Activated CD4-positive, alpha-beta T cell treated with anti-CD3 and anti-CD28 coated beads, Interleukin-2, amount 10 ng/mL, durations not matched to agents 7 days and 5 days (primary cell): ENCODE measurements at places on chromosomes 1 and 21. TPM values are rescaled to one million over a fixed set of nuclear protein-coding genes. Genes with fewer than 3 reads are reported as not detected.
A peak's percentile ranks its signal among the peaks of the same experiment; 100 is the strongest.

The NMNAT2 gene
- not detected for total RNA-seq

The PMVK gene
- 40.2 TPM for total RNA-seq

The IGSF21 gene
- total RNA-seq = not detected

The KANK4 gene
- total RNA-seq = not detected

The ANGPTL1 gene
- not detected for total RNA-seq

The PLXNA2 gene
- total RNA-seq = 1.2 TPM

The RNU11 gene
- total RNA-seq = not detected

DNA sequence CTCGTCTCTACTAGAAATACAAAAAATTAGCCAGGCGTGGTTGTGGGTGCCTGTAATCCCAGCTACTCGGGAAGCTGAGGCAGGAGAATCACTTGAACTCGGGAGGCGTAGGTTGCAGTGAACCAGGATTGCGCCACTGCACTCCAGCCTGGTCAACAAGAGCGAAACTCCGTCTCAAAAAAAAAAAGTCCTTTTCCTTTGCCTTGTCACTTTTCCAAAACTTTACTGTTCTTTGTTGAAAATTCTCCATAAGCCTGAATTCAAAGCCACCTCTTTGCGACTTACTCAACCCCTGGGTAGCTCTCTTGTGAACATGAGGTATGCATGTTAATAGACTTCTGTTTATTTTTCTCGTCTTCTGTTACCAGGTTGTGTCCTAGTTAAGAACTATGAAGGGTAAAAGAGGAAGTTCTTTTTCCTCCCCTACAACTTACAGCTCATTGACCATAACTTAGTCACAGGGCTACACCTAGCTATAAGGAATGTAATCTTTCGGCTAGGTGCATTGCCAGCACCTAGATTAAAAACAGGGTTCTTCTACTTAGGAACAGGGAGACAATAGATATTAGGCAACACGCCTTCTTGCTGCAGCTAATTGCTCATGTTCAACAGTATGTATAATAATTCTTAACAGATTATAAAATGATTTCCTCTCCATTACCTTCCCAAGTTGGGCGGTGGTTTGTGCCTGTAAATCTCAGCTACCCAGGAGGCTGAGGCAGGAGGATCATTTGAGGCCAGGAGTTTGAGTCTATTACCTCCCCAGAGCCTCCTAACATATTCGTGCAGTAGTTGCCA is 40.9 kb downstream of the PTAFR start:
- H3K4me3 ChIP-seq = no peak overlapping the region
- no peaks in the 10 kb centered on the region for H3K4me1 ChIP-seq
- H3K27me3 ChIP-seq = peaks cover 67% of the 10 kb centered on the region
- DNase-seq = no peak
- no peaks in the 10 kb centered on the region for H3K36me3 ChIP-seq
- H3K27ac ChIP-seq = no peak overlapping the region

- no peak overlapping the region for H3K27ac ChIP-seq
- no peak overlapping the region for H3K4me3 ChIP-seq
- no peaks in the 10 kb centered on the region for H3K4me1 ChIP-seq
- DNase-seq = no peak
These were observed 73.1 kb upstream of the SCCPDH start for GRCh38 chr1:246651012-246651695.

DNA sequence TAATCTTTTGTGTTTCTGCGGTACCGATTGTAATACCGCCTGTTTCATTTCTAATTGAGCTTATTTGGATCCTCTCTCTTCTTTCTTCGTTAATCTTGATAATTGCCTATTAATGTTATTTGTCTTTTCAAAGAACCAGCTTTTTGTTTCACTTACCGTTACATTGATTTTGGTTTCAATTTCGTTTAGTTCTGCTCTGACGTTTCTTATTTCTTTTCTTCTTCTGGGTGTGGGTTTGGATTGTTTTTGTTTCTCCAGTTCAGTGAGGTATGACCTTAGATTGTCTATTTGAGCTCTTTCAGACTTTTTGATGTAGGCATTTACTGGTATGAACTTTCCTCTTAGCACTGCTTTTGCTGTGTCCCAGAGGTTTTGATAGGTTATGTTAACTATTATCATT is 9.4 kb downstream of the OR2M2 start:
- no peak overlapping the region for H3K4me3 ChIP-seq
- no peak overlapping the region for H3K27ac ChIP-seq
- no peaks in the 10 kb centered on the region for H3K4me1 ChIP-seq

DNA sequence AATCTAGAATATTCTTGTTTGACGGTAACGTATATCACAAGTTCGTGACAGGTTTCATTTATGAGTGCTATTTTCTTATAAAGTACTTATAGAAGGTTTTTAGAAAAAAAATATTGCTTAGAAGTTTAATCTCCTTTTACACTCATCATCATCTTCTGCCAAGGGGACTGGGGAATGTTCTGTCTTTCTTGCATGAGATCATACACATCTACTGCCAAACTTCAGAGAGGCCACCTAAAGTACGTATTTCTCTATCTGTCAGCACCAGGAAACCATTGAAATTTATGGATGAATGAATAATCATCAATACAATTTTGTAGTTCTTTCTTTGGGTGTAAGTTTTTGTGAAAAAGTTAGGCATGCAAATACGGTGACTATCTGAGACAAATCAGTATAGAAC is 245.8 kb downstream of the SPATA17 start:
- DNase-seq = no peak
- no peaks in the 10 kb centered on the region for H3K27me3 ChIP-seq
- H3K27ac ChIP-seq = no peak overlapping the region

- H3K36me3 ChIP-seq = no peaks in the 10 kb centered on the region
- H3K4me3 ChIP-seq = no peak overlapping the region
- H3K27me3 ChIP-seq = peaks cover 2% of the 10 kb centered on the region
- no peak overlapping the region for H3K27ac ChIP-seq
- H3K4me1 ChIP-seq = no peaks in the 10 kb centered on the region
These were observed 78.9 kb upstream of the C1orf174 start for GRCh38 chr1:3978990-3979325.

GRCh38 chr1:179369751-179370341 is 4.1 kb downstream of the AXDND1 start:
- peaks cover 20% of the 10 kb centered on the region for H3K4me1 ChIP-seq
- H3K36me3 ChIP-seq = no peaks in the 10 kb centered on the region
- no peak overlapping the region for H3K4me3 ChIP-seq
- peaks cover 1% of the 10 kb centered on the region for H3K27me3 ChIP-seq
- peak; percentile 54 for DNase-seq

GRCh38 chr21:16891821-16892220 is 621.0 kb upstream of the CXADR start:
- no peak overlapping the region for H3K4me3 ChIP-seq
- H3K27me3 ChIP-seq = no peaks in the 10 kb centered on the region
- no peak for DNase-seq

DNA sequence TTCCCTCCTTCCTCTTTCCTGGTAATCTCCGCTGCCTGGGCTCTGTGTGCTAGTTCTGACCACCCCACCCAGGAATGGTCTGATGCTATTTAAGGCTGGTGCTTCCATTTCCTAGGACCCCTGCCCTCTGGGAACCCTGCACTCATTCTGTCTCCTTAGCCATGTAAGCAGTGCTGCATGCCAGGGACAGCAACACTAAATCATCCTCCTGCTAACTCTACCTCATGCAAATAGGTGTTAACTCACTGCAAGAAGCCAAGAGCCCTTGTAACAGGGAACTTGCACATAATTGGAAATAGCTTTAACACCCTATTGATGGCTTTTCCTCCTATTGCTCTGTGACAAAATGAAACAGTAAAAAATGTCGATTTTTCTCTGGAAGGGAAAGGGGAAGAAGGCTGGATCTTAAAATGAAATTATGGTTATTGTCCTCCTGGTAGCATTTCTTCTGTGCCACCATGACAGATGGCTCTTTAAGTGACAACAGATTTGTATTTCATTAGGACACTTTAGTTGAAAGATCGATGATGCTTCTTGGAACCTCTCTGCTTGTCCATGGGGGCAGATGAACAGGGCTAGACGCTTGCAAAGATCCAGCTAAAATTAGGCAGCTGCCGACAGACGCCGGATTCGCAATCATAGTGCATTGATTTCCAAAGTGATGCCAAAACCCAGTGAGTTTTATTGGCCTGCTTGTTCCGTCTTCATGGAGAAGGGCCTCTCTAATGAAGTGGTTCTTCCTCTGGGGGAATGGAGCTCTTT is 551.7 kb downstream of the MATN1 start:
- no peaks in the 10 kb centered on the region for H3K4me1 ChIP-seq
- H3K36me3 ChIP-seq = no peaks in the 10 kb centered on the region
- DNase-seq = no peak
- peaks cover 19% of the 10 kb centered on the region for H3K27me3 ChIP-seq
- no peak overlapping the region for H3K27ac ChIP-seq

GRCh38 chr1:226425004-226425378 is 17.1 kb upstream of the PARP1 start:
- no peaks in the 10 kb centered on the region for H3K27me3 ChIP-seq
- no peak for DNase-seq
- H3K4me1 ChIP-seq = peaks cover 26% of the 10 kb centered on the region
- no peak overlapping the region for H3K4me3 ChIP-seq
- H3K36me3 ChIP-seq = no peaks in the 10 kb centered on the region

- H3K36me3 ChIP-seq = no peaks in the 10 kb centered on the region
- no peak overlapping the region for H3K4me3 ChIP-seq
- no peaks in the 10 kb centered on the region for H3K27me3 ChIP-seq
- no peak overlapping the region for H3K27ac ChIP-seq
- no peak for DNase-seq
These were observed 34.9 kb upstream of the SCYL3 start for GRCh38 chr1:169928438-169929209.

GRCh38 chr1:3005771-3006170 is 15.5 kb upstream of the ACTRT2 start:
- H3K27me3 ChIP-seq = no peaks in the 10 kb centered on the region
- H3K4me1 ChIP-seq = no peaks in the 10 kb centered on the region
- no peak overlapping the region for H3K4me3 ChIP-seq
- DNase-seq = no peak

GRCh38 chr21:32682696-32683474 is 44.9 kb downstream of the SYNJ1 start:
- H3K36me3 ChIP-seq = peaks cover 16% of the 10 kb centered on the region
- H3K4me3 ChIP-seq = no peak overlapping the region
- no peak for DNase-seq

GRCh38 chr1:159962176-159962575 is 8.1 kb upstream of the SLAMF9 start:
- DNase-seq = no peak
- no peak overlapping the region for H3K27ac ChIP-seq
- H3K36me3 ChIP-seq = no peaks in the 10 kb centered on the region

DNA sequence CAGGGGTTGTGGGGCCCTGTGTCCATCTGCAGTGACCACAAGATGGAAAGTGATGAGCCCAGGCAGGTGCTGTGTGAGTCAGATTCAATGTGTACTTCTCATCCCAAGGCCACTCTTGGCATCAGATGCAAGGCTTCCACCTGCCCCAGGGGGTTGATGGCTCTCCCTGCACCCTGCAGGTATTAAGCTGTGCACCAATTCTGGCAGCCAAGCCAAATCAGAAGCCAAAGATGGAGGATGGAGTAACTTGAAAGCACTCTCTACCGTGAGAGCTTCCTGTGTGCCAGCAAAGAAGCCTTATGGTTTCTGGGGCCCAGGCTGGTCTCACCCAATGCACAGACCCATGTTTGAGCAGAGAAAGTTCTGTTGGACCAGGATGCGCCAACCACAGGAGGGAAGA is 44.3 kb upstream of the TENT5C start:
- H3K27me3 ChIP-seq = peaks cover 10% of the 10 kb centered on the region
- DNase-seq = no peak
- no peak overlapping the region for H3K27ac ChIP-seq
- no peaks in the 10 kb centered on the region for H3K36me3 ChIP-seq
- H3K4me1 ChIP-seq = peaks cover 3% of the 10 kb centered on the region
- no peak overlapping the region for H3K4me3 ChIP-seq

- H3K4me1 ChIP-seq = no peaks in the 10 kb centered on the region
- peaks cover 35% of the 10 kb centered on the region for H3K27me3 ChIP-seq
- H3K4me3 ChIP-seq = no peak overlapping the region
- no peaks in the 10 kb centered on the region for H3K36me3 ChIP-seq
These were observed 3.9 kb upstream of the TMPRSS2 start for GRCh38 chr21:41511858-41512257.

GRCh38 chr21:43760391-43760958 is 15.6 kb downstream of the CSTB start:
- no peak overlapping the region for H3K27ac ChIP-seq
- no peak for DNase-seq
- no peaks in the 10 kb centered on the region for H3K4me1 ChIP-seq
- no peak overlapping the region for H3K4me3 ChIP-seq

DNA sequence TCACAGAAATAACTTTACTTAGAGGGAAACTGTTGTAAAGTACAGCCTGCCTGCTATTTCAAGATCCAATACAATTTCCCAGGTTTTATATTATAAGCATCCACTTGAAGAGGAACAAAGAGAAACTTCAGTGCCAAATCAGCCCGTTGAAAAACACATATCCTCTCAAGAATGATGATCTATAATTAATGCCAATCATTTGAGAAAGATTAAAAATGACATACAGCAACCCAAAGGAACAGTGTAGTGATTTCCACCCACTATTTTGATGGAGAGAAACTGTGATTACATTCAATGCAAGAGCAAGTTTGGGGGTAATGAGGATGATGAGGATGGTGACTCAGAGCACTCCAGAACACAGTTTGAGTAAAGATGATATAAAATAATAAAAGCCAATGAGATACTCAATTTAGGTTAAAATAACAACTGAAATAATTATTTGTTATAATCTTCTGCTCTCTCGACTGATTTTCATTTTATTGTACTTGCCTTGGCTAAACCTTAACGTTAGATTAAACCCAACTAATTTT is 715.5 kb downstream of the NCAM2 start:
- no peak for DNase-seq
- no peaks in the 10 kb centered on the region for H3K27me3 ChIP-seq
- H3K4me3 ChIP-seq = no peak overlapping the region

DNA sequence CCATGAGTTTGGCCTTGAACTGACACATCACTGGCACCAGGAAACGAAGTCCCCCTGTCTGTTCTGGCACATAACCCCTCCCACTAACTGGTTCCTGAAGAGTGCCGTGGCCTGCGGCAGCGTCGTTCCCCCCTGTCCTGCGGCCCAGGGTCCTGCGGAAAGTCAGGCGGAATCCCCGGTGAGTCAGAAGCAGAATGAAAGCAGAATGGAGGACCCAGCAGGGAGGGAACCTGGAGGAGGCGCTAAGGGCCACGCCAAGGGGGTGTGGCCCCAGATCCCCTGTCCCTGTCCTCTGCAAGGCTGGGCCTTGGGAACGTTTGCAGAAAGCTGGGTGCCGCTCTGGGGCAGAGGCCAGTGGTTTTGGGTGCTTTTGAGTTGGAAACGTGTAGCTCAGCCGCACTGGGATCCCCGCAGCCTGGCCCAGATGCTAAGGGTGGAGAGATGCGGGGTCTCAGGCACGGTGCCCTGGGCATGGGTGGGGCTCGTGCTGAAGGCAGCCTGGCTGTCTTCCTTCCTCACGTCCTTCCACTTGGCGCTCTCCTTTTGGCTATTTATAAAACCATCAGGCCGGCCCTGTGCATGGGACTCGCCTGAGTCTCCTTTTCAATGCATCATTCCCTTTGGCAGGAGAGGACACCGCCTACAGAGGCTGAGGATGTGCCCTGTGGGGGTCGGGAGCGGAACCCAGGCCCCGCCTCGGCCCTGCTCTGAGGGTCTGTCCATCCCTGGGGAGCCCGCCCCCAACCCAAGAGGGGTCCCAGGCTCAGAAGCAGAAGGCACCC is 36.2 kb downstream of the TP73 start:
- H3K27me3 ChIP-seq = no peaks in the 10 kb centered on the region
- no peak overlapping the region for H3K27ac ChIP-seq
- no peaks in the 10 kb centered on the region for H3K4me1 ChIP-seq
- H3K4me3 ChIP-seq = no peak overlapping the region

GRCh38 chr1:200831091-200831490 is 41.7 kb upstream of the GPR25 start:
- no peak overlapping the region for H3K4me3 ChIP-seq
- no peak overlapping the region for H3K27ac ChIP-seq
- no peaks in the 10 kb centered on the region for H3K4me1 ChIP-seq
- DNase-seq = no peak
- peaks cover 4% of the 10 kb centered on the region for H3K27me3 ChIP-seq
